ENCODE measurements at places on chromosomes 1 and 21. TPM values are rescaled to one million over a fixed set of nuclear protein-coding genes. Genes with fewer than 3 reads are reported as not detected.

The SHE gene
- 0.27 TPM for total RNA-seq

The SLC5A9 gene
- 0.27 TPM for total RNA-seq

The LMNA gene
- 280 TPM for total RNA-seq

The REN gene
- 8.3 TPM for total RNA-seq

The GIPC2 gene
- total RNA-seq, result 0.54 TPM

The TFF1 gene
- not detected for total RNA-seq

The CACHD1 gene
- 3.8 TPM for total RNA-seq

The SHISA4 gene
- 0.81 TPM for total RNA-seq

The PADI1 gene
- total RNA-seq, result not detected

The FMO3 gene
- not detected for total RNA-seq

Data from hematopoietic multipotent progenitor cell (in vitro differentiated cells).